ENCODE measurements at places on chromosomes 3 and 15.

GRCh38 chr3:70539908-70540307 is 227.5 kb upstream of the MDFIC2 start:
- no peak for DNase-seq

DNA sequence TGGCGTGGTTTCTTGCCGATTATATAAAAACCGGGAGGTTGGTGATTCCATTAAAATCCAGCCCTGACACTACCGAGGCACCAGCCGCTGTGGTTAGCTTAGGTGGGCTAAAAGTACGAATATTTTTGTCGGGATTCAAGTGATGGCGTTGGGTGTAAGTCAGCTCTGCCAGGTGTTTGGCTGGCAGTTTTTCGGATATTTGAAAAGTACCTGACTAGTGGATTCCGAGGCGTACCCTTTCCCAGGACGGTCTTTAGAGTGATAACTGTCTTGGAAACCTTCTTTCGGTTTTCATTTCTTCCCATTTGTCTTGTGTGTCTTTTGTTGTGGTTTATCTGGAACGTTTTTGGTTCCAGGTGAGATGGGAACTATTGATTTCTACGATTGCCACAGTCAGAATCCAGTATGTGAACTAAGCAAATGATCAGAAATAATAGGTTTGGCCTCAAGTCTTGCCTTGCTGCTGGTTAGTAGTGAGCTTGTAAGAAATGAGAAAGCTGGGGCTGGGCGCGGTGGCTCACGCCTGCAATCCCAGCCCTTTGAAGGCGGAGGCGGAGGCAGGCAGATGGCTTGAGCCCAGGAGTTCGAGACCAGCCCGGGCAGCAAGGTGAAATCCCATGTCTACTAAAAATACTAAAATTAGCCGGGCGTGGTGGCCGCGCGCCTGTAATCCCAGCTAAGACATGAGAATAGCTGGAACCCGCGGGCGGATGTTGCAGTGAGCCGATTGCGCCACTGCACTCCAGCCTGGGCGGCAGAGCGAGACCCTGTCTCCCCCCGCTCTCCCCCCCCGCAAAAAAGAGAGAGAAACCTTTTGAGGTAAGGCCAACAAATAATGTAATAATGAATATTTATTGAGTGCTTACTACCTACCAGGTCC is 1.4 kb downstream of the FYTTD1 start:
- DNase-seq, result no peak

DNA sequence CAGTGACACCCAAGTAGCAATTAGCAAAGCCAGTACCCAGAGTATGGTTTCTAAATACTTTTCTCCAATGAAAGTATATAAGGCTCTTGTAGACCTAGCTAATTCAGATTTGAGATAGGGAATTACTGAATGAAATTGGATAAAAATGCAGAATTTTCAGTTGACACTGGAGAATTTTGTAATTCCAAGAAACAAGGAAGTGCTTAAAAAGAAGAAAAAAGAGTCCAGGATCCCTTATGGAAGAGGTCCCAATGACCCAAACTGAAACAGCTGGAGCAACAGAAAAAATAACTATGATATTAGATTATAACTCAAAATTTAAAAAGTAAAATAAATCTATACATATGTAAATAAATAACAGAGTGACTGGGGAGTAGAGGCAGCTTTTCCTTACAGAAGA is 335.2 kb downstream of the C3orf38 start:
- DNase-seq, result no peak

DNA sequence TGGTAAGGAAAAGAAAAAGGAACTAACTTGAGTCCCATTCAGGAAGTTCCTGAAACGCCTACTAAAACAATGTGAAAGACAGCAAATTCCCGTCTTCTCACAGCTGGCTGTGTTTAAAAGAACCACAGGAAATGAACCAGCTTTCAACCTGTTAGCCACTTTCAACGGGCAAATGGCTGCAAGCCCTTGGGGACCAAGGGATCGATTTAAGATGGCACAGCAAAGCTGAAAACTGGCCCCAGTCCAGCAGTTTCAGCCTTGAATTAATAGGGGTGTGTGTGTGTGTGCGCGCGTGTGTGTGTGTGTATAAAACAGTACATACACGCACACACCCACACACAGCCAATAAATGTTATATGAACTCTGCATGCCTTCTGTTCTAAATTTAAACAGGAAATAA is 168.7 kb upstream of the TMCO5A start:
- no peak for DNase-seq

GRCh38 chr3:124234852-124235252 is 242.9 kb upstream of the ROPN1 start:
- DNase-seq, result no peak

- no peak for DNase-seq
These were observed 156.2 kb downstream of the ZNF621 start for GRCh38 chr3:40680685-40681657.

GRCh38 chr15:52019394-52020220 is 588 bp downstream of the MAPK6 start:
- DNase-seq, result peak; percentile 61

GRCh38 chr15:89362203-89363101 is 27.8 kb upstream of the POLG start:
- peak; percentile 62 for DNase-seq

DNA sequence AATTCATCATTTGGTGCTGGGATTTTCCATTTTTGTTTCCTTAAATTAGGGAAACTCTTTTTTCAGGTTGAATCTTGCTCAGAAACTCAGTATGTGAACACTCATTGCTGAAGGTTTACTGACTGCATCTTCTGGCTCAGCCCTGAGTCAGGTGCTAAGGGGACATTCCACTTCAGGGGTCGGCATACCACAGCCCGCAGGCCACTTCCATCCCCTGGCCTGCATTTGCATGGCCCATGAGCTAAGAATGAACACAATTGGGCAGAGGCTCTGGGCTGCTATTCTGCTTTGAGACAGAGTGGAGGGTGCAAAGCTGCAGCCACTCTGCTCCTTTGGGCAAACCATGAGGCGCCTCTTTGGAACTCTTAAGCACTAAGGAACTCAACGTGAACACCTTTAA is 165.0 kb downstream of the FEZF2 start:
- DNase-seq, result no peak

GRCh38 chr3:192917404-192918274 is at the start of gene MB21D2:
TSS of gene MB21D2 (minus strand) at chr3:192917856. CDS start at chr3:192917840, 16 bp downstream.
- DNase-seq, result peak; percentile 92

- DNase-seq, result no peak
These were observed 195.1 kb upstream of the LINGO1 start for GRCh38 chr15:77827860-77828259.

- DNase-seq, result no peak
These were observed 445.3 kb upstream of the ROBO1 start for GRCh38 chr3:80213086-80213485.

- no peak for DNase-seq
These were observed 56.8 kb downstream of the PLXNA1 start for GRCh38 chr3:127039719-127040118.

DNA sequence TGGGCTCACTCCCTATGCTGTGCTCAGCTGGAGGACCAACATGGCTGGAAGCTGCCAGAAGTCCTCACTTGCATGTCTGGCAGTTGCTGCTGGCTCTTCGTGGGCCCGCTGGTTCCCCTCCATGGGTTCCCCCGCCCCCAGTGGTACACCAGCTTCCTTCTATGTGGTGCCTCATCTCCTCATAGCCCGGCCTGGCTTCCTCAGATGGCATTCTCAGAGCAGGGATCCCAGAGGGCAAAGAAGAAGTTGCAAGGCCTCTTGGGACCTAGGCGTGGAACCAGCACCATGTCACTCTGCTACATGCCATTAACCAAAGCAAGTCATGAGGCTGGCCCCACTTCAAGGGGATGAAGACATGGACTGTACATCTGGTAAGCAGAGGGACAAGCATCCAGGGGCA is 2.9 kb upstream of the CFAP92 start:
- no peak for DNase-seq

GRCh38 chr3:46361408-46362283 is 7.7 kb downstream of the CCR2 start:
- DNase-seq, result no peak

Measured in NCI-H774 (cell line).